ENCODE measurements at places on chromosomes 5 and 9. TPM values are rescaled to one million over a fixed set of nuclear protein-coding genes. Genes with fewer than 3 reads are reported as not detected.

Gene SCGB3A2
- total RNA-seq: not detected

Gene LHX6
- 2.2 TPM for total RNA-seq

Gene TPD52L3
- not detected for total RNA-seq

Gene SPATA9
- total RNA-seq: not detected

Gene RASEF
- 0.31 TPM for total RNA-seq

Gene KLF4
- total RNA-seq: 43.6 TPM

Gene VPS13A
- 79.7 TPM for total RNA-seq

Gene NTNG2
- 1.6 TPM for total RNA-seq

Gene OLFML2A
- 85.7 TPM for total RNA-seq

Gene SLC36A3
- total RNA-seq: not detected

Gene FOXD1
- 2.4 TPM for total RNA-seq

Gene LRRC19
- not detected for total RNA-seq

Gene SLC27A6
- 80.1 TPM for total RNA-seq

Gene SLC4A9
- total RNA-seq: not detected

Gene DUSP1
- total RNA-seq: 488 TPM

Gene PCDHA10
- total RNA-seq: 2.5 TPM

Gene SPARC
- 269 TPM for total RNA-seq

Gene PTGDS
- 48.0 TPM for total RNA-seq

Gene CDH18
- not detected for total RNA-seq

Gene CNOT8
- 67.4 TPM for total RNA-seq

Gene ZCCHC7
- total RNA-seq: 14.7 TPM

Gene SLC46A2
- not detected for total RNA-seq

Gene NRG2
- total RNA-seq: 3.2 TPM

Gene GDNF
- total RNA-seq: 0.81 TPM

Gene SLC1A3
- 24.6 TPM for total RNA-seq

Gene PDGFRB
- total RNA-seq: 87.5 TPM

Gene SEMA5A
- total RNA-seq: 4.7 TPM

Gene SPINK6
- total RNA-seq: not detected

Gene IGFBPL1
- total RNA-seq: 1.6 TPM

Gene FAXDC2
- 75.5 TPM for total RNA-seq

Gene SMIM23
- not detected for total RNA-seq

Gene CDC26
- 54.4 TPM for total RNA-seq

Gene ITGA2
- 1.5 TPM for total RNA-seq

Gene IRX1
- 2.0 TPM for total RNA-seq

Gene PCDHGA11
- total RNA-seq: 4.0 TPM

Gene CATSPER3
- not detected for total RNA-seq

Gene TMEM215
- total RNA-seq: not detected

Gene PPP1R26
- 10.9 TPM for total RNA-seq

Gene SNX24
- total RNA-seq: 14.5 TPM

Gene CBY3
- not detected for total RNA-seq

Gene BTNL8
- total RNA-seq: not detected

Gene GRXCR2
- not detected for total RNA-seq

Gene MYO10
- total RNA-seq: 5.9 TPM

Gene IRX4
- not detected for total RNA-seq

Gene LCN15
- not detected for total RNA-seq

Gene PAEP
- total RNA-seq: not detected

Gene CYSRT1
- total RNA-seq: 5.8 TPM

Gene NCS1
- 105 TPM for total RNA-seq

Gene SPAAR
- total RNA-seq: 5.5 TPM

Gene BARHL1
- total RNA-seq: not detected

Measured in gastroesophageal sphincter (tissue), 4 donors.